Activated T-helper 1 cell treated with anti-CD3 and anti-CD28 coated beads, Interleukin-12 subunit alpha, Interleukin-12 subunit beta, Interleukin-2, Interleukin-4 antibody, amounts not matched to agents 30 ng/mL and 10 ng/mL and 1 ng/mL, durations not matched to agents 14 hours and 24 hours and 36 hours (primary cell): ENCODE measurements at places on chromosomes 6 and 20.

- DNase-seq, result no peak
These were observed 145.7 kb downstream of the BMP5 start for GRCh38 chr6:55729665-55730064.

DNA sequence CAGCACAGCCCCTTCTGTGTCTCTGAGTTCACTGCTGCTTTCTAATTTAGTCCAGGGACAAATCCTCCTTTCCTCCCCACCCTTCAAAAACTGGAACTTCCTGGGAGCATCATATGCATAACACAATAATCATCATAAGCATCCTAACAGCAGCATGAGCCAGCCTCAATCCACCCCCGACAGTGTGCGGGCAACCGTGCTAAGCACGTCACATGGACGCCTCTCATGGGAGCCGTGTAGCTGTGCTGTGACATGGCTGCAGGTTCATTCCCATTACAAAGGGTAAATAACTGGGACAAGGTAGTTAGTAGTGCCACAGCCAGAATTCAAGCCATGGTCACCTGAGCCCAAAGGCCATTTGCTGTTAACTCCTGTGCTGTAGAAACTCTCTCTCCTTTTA, 24.5 kb upstream of the ULBP3 start:
- no peak for DNase-seq

- peak; percentile 12 for DNase-seq
These were observed 52.5 kb downstream of the ALDH5A1 start for GRCh38 chr6:24547243-24547642.

DNA sequence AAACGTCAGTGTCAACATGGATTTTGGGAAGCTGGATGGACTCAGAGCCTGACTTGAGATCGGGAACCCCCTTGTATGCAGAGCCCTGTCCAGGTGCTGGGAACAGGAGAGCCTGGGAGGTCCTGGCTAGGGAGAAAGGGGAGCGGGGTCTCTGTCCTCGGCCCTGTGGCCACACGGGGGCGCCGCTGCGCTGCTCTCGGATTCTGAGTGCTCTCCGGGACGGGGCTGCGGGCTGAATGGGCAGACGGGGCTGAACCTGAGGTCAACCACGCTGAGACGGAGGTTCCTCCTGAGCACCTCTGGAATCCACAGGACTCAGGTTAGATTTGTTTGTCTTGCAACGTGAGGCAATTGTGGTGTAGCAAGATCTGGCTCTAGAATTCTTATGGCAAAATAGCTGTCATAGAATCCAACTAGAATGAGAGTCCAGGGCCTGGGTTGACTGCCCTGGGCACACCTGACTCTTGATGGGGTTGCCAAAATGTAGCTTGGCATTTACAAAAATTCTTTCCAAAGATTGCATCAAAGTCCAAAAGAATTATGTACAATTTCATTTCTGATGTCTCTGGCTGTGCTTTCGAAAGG, 20.6 kb upstream of the HLA-F start:
- peak; percentile 65 for DNase-seq

DNA sequence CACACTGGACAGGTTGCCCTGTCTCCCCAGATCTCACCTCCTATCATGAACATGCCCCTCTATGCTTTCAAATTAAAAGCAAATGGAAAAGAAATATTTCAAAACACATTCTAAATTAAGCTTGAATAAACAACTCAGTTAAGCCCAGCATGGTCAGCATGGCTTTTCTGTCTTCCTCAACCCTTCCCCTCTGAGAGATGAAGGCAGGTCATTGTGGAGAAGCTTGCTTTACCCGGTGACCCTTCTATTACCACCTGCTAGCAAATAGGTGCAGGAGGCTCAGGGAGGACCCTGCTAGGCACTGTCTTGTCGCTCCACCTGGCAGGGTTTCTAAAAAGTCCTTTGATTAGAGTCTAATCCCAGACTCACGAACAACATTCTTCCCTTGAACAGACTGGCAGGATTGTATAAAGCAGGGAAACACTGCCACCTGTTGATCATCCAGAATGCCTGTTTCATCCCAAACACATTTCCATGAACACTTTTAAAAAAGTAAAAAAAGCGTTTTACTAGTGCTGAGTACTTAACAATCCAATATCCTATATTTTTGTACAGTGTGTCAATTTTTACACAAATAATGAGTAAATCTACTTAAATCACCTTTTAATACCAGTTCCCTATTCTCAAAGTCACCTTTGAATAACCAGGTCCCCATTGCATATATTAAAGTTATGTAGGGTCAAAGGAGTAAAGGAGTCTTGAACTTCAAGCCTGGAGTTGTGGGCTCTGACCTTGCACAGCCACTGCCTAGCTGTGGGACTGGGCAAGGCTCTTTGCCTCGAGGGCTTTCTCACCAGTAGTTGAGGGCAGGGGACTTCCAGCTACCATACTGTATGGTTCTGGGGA, 75.5 kb downstream of the GPR6 start:
- DNase-seq, result no peak

- DNase-seq, result no peak
These were observed 189.7 kb downstream of the COL9A1 start for GRCh38 chr6:70113171-70113570.

DNA sequence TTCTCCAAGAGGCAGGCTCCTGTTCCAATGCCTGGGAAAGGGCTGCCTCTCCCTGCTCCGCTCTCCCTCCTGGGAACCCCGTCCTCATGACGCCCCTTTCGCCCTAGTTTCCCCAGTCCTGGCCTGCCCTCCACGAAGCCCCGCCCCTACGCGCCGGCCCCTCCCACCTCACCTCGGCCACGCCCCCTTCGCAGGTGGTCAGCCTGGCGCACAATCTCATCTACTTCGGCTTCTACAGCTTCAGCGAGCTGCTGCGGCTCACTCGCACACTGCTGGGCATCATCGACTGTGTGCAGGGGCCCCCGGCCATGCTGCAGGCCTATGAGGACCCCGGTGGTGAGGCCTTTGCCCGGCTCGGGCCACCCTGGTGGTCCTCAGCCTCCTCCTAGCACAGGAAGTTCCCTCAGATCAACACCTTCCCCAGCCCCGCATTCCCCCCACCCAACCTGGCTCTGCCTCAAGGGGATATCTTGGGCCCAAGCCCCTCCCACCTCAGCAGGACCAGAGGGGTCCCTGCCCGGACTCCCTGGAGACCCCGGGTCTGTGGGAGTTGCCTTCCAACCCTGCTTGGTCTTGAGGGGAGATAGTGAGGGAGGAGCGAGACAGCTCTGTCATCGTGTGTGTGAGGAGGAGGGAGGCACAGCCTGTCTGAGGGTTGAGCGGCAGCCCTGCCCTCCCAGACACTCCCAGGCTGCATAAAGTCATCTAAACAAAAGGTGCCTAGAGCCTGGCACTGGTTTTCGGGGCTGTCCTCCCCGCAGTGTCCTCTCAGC, 40.3 kb downstream of the UQCC2 start:
- no peak for DNase-seq

DNA sequence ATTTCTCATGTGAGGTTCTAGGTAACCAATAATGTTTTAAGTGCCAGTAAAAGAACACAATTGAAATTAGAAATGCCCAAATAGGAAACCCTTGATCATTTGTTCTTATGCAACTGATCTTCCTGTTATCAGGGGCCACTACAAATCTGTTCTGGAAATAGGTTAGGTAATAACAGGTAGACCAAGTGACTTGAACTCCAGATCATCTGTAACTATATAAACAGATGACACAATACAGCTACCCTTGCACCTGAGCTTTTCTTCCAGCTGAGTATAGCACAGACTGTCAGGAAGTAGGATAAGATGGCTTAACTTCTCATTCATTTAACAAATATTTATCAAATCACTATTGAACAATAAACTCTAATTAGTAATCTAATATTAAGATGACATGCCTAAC, 52.5 kb downstream of the MAN1A1 start:
- no peak for DNase-seq

- DNase-seq, result no peak
These were observed 3.1 kb downstream of the ADRM1 start for GRCh38 chr20:62305765-62306413.

GRCh38 chr20:64210656-64211369, 44.7 kb upstream of the PCMTD2 start:
- no peak for DNase-seq

DNA sequence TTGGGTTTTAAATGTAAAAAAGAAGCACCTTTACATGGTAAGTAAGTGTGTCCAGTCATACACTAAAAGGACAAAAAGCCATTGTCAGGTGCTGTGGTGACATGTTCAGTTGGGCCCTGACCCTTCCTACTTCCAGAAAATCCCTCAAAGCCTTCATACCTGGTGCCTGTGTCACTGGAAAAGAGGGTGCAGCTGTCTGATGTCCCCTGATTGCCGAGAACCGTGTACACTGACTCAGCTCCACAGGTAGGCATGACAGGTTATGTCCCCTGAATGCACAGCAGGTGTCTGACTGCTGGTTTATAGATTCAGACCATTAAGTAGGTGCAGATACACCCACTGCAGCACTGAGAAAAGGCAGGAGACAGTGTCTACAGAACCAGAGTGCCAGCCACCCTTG, 99.1 kb downstream of the FOXC1 start:
- DNase-seq, result no peak

DNA sequence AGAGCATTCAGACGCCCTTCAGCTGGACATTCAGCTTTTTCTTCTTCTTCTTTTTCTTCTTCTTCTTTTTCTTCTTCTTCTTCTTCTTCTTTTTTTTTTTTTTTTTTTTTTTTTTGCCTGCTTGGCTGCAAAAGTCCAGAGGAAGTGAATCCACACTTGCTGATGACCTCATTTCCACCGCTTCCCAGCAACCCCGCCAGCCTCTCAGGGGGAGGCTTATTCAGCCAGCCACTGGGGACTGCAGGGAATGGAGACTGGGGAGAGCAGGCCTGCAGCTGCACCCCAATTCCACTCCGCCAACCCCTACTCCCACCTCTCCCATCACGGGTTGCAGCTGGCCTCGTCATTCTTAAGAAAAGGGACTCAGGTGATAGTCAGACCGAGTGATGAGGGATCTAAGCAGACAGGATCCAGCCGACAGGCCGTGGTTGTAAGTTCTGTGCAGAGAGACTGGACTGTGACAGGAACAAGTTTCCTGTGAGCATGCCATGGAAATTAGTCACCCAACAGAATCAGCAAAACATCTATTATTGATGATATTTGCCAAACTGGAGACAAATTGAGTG, 59.0 kb upstream of the QKI start:
- DNase-seq, result no peak

DNA sequence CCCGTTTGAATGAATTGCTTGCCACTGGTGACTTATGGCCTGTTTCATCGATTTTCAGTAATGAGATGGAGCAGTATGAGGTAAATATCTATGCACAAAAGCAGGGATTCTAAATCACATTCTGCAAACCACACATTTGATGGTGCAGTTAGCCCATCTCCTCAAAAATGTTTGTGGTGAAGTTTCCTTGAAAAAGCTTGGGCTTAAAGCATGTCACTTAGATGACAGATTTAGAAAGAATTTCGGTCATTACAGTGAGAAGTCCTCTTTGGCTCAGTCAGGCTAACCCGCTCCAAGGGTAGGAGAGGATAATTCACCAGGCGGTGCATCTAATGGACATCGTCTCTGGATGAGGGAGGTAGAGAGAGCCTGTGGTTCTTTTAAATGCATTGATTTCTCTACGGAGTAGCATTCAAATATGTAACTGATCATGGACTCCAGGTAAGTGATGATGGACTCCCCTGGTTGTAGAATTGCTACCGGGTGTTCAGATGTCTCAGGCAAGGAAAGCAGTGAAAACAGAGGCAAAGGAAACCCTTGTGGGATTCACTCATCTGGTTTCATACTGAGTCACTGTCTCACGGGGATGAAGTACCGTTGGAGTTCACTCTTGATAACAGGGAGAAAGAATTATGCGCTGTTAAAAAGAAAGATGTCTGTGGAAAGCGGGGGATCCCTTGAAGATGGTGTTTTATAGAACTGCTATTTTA, 65.3 kb downstream of the AIG1 start:
- DNase-seq, result no peak

DNA sequence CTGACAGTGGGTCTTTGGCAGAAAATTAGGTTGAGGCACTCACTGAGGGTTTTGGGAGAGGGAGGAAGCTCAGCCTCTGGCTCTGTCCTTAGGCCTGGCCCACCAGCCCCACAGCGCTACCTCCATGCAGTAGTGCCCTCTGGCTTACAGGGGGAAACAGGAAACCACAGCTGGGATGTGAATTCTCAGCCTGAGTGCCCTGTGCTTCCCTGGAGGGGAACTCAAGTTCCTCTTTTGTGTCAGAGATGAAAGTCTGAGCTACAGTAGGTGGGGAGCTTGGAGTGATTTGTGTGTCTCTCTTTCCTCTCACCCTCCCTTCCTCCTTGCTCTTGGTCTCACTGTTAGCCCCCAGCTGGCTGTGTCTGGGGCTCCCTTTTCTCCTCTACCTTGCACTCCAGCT, 48.2 kb upstream of the BLCAP start:
- no peak for DNase-seq

GRCh38 chr20:572727-573126, 29.1 kb upstream of the CSNK2A1 start:
- DNase-seq, result no peak

DNA sequence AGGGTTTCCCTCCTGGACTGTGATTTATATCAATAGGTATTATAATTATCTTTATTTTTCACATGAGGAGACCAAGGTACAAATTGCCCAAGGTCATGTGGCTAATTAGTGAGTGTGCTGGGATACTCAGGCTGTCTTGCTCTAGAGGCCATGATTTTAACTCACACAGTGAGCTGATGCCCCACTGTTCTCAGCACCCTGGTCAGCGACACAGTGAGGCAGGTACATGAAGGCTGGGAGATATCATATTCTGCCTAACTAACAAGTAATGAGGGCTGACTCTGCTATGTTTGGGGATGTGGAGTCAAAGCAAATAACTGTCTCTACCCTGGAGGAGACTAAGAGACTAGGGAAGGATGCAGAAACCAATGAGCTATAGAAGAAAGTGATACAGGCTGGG, 501.1 kb downstream of the PTPRT start:
- no peak for DNase-seq

GRCh38 chr20:38939686-38940085, 13.5 kb downstream of the FAM83D start:
- no peak for DNase-seq

DNA sequence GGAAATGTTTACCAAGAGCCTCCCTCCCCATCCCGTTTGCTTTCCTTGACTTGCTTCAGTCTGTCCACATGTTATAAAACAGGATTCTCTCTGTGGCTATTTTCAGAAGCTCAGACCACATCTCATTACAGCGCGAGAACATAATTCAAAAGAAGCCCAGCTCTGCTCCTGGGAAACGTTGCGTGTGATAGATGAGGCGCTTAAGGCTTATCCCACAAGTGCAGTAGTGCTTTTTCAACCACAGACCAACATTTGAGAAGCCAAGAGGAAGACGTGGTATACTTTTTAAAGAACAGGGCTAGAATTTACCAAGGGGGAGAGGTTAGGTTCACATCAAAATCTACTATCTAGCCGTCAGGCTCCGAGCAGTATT, 239.5 kb downstream of the SLC24A3 start:
- no peak for DNase-seq

GRCh38 chr20:20856306-20856705, 143.9 kb upstream of the RALGAPA2 start:
- no peak for DNase-seq

GRCh38 chr20:33644313-33645071, 17.6 kb upstream of the C20orf144 start:
- DNase-seq, result no peak

- no peak for DNase-seq
These were observed 129.7 kb upstream of the FAM83B start for GRCh38 chr6:54716877-54717276.
